ENCODE measurements at places on chromosomes 3 and 15.
A peak's percentile ranks its signal among the peaks of the same experiment; 100 is the strongest.

- DNase-seq, result no peak
These were observed 328.0 kb downstream of the NLGN1 start for GRCh38 chr3:173725507-173725906.

- no peak for DNase-seq
These were observed 99.3 kb downstream of the GADL1 start for GRCh38 chr3:30795176-30795575.

- no peak for DNase-seq
These were observed 1108.3 kb downstream of the ROBO1 start for GRCh38 chr3:78659386-78659987.

GRCh38 chr15:75195122-75195765 lies 6.4 kb upstream of the C15orf39 start:
- DNase-seq, result no peak

DNA sequence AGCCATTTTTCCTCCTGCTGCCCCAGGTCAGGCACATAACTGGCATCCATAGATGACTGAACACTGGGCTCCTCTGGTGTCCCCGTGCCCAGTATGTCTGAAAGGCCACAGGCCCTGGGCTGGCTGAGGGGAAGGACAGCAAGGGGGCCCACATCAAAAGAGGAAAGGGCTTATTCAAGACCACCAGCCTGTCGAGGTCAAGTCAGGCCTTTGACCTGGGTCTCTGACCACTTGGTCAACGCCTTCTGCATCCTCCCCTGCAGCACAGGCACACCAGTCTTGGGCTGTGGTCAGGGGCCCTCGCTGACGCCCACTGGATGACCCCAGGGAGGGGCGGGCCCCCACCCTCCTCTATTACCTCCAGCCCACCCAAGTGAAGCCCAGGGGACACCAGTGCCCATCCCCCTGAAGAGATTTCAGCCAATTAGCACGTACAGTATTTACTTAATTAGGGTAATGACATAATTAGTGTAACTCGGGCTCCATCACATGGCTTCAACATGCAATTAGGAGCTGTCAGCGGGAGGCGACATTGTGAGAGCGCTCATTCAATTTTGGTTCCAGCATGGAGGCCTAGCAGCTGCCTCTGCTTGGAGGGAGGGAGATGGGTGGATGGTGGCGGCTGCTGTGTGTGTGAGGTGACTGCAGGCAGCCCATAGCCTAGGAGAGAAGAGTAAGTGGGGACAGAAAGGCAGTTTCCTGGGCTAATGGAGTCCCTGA lies 13.5 kb upstream of the DNAH1 start:
- DNase-seq, result no peak

DNA sequence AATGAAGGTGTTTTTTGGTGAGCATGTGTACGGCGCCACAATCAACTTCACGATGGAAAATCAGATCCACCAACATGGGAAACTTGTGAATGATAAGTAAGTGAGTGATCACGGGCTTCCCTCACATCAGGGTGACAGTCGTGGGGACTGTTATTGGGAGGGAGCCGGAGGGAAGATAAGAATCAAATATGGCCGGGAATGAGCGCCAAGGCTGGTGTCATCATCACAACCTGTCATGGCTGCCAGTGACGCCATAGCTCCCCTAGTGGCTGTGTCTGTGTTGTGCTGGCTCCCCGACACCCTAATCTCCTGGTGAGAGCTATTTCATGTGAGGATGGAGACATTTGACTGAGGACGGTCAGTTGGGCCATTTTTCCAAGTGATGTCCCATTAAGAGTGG lies 168.5 kb downstream of the SV2B start:
- no peak for DNase-seq

- DNase-seq, result peak; percentile 23
These were observed 92.0 kb downstream of the PLXNA1 start for GRCh38 chr3:127074900-127075360.

- no peak for DNase-seq
These were observed 216.1 kb downstream of the SV2B start for GRCh38 chr15:91316126-91316525.

DNA sequence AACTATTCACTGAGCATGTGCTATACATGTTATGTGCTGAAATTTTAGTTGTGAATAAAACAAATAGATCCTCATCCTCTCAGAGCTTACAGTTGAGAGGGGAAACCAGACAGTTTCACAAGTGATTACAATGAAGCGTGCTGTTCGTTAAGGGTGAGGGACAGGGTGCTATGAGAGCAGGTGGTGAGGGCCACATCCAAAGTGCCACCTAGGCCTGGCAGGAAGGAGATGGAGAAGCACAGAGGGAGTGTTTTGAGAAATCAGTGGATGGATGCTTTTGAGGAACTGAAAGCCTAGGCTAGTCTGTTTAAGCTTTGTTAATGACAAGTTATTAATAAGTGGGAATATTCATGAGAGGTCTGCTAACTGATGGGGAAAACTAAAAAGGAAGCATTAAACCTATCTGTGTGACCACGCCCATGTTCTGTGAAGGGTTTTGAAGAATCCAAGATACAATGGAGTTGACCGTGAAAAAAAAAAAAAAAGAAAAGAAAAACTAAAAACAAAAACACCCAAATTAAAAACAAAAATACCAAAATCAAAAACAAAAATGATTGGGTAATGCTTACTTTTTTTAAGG lies 7.3 kb downstream of the MCTP2 start:
- no peak for DNase-seq
